Fibroblast of skin of right quadriceps (primary cell): ENCODE measurements at places on chromosomes 12 and 14.
A peak's percentile ranks its signal among the peaks of the same experiment; 100 is the strongest.

DNA sequence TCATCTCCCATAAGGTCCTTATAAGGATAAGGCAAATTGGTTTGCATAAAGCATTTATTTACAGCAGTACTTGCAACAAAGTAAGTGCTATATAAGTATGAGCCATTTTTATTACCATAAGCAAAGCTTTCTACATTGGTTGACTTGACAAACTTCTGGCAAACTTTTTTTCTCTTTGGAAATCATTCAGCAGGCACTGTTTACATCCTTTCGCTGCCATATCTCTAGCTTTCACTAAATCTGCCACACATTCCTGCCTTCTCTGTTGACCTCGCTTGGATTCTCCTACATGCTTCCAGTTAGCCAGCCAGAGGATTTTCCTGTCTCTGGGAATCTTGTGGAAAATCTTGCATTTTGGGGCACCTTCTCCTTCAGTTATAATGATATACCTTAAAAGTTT, 21.8 kb upstream of the HDAC7 start:
- DNase-seq = no peak

DNA sequence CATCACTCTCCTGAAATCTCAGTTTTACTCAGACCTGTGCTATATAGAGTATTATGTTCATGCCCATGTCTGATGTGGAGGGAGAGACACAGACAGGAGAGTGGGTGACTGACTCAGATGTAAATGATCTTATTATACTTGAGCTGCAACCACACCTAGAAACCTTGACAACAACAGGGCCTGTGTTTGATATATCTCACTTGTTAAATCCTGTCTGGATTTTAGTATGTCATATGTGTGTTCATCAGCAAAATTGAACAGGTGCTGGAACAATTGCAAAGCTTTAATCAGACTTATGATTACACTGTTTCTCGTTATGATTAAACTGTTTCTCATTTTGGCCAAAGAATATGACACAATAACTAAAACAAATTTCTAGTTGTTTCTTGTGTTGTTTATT, 37.7 kb downstream of the DIP2B start:
- DNase-seq = peak; percentile 36

DNA sequence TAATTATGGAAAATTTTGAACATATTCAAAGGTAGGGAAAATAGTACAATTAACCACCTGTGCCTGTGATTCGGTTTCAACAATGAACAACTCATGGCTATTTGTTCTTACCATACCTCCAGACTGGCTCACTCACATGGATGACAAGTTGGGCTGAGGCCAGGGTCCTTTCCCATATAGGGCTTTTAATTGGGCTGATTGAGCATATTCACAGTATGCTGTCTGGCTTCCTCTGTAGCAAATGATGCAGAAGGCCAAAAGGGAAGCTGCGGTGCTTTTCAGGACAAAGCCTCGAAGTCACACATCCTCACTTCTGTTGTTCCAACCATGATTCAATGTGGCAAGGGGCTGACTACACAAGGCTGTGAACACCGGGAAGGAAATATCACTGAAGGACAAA, 297.5 kb upstream of the SLC16A7 start:
- no peak for DNase-seq

GRCh38 chr12:102769323-102769916, 147.6 kb downstream of the PAH start:
- peak; percentile 72 for DNase-seq

DNA sequence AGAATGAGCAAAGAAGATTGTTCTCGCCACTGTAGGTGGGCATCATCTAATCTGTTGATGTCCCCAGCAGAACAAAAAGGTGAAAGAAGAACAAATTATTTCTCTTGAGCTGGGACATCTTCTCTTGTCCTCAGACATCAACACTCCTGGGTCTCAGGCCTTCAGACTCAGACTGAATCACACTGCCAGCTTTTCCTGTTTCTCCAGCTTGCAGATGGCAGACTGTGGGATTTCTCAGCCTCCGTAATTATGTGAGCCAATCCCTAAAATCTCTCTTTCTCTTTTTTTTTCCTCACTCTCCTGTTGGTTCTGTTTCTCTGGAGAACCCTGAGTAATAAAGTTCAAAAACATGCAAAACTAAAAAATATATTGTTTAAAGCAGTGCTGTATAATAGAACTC, 3.7 kb upstream of the TMPRSS12 start:
- DNase-seq = no peak

GRCh38 chr12:113697651-113698509, 226.2 kb upstream of the LHX5 start:
- DNase-seq = no peak

GRCh38 chr14:65462411-65462810, 49.9 kb downstream of the FUT8 start:
- peak; percentile 88 for DNase-seq

DNA sequence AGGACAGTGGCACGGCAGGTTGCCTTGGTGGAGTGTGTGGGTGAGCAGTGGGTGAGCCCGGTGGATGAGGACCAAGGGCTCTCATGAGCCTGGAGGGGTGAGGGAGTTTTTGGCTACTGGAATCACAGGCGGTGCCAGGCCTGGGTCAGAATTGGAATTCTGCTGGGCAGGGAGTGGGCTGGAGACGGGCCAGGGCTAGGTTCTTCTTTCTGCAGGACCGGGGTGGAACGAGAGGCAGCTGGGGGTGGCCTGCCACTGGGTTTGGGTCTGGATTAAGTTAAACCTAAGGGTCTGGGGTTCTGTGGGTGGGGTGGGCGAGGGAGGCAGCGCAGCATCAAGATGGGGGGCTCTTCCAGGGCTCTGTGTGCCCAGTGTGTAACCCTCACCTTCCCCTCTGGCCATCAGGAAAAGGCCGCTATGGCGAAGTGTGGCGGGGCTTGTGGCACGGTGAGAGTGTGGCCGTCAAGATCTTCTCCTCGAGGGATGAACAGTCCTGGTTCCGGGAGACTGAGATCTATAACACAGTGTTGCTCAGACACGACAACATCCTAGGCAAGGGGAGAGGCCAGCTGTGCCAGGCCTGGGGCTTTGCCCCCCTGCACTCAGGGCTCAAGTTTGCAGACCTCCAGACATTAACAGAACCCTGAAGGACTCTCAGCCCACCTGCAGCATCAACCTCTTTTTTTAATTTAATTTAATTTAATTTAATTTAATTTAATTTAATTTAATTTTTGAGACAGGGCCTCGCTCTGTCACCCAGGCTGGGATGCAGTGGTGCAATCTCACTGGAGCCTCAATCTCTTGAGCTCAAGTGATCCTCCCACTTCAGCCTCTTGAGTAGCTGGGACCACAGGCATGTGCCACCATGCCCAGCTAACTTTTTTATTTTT, 7.0 kb downstream of the ACVRL1 start:
- no peak for DNase-seq

DNA sequence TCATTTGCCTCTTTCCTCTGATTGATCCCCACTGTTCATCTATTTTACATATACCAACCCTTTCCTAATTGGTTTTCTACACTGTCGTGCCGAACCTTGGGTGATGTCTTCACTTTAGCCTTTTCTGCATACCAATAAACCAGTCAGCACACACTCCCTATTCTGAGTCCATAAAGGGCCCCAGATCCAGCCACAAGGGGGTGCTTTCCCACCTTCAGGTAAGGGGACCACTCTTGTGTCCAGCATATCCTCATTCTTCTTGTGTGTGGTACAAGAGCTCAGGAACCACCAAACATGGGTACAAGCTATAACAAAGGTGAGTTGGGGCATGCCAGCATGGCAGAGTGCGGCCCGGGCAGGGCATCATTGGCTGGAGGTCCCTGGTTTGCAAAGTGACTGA, 859.8 kb downstream of the FSCB start:
- DNase-seq = no peak

DNA sequence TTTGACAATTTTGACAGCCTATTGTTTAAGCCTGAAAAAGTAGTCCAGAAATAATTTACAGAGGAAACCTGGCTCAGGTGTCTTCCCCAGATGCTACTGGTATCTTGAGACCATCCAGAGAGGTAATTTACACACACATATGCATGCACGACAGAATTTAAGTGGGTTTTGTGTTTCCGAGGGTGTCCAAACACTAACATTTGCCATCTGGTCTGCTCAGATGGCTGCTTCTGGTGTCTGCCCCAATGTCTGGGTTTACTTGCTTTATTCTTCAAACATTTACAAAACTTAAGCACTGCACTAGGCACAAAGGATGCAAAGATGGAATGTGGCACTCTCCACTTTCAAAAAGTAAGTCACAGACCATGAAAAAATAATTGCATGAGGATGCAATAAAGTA, 226.6 kb upstream of the EGLN3 start:
- no peak for DNase-seq

DNA sequence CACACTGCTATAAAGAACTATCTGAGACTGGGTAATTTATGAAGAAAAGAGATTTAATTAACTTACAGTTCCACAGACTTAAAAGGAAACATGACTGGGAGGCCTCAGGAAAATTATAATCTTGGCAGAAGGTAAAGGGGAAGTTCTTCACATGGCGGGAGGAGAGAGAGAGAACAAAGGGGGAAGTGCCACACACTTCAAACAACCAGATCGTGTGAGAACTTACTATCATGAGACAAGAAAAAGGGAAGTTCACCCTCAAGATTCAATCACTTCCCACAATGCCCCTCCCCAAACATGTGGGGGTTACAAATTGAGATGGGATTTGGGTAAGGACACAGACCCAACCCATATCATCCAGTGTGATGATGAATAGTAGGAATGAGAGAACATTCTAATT, 366.5 kb downstream of the LRFN5 start:
- no peak for DNase-seq

DNA sequence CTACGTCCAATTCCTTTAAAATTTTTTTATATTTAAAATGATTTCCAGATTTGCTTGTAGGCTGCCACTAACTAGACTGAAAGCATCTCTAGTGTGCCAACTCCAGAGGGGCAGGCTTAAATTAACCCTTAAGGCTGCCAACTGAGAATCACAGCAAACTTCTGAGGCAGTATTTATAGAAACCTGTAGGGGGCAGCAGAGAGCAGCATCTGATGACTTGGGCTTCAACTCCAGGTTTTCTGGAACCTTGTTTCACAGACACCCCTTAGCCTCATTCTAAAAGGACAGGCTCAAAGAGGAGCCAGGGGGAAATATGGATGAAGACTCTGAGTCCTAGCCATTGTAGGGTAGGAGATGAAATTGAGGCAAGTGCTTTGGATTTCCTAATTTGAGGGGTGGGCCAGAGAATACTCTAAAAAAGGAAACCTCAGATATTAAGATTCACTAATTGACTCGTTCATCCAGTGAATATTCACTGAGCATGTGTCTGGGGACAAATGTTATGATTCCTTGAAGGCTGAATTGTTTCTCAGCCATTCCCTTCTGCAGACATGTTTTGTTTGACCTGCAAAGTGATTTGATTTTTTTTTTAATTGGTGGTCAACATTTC, 63.3 kb upstream of the HSPB8 start:
- DNase-seq = peak; percentile 28

- DNase-seq = no peak
These were observed at the start of gene DAO for GRCh38 chr12:108879615-108880254. DAO (plus strand) TSS chr12:108880092; CDS start chr12:108885007, 4,915 bp downstream.

DNA sequence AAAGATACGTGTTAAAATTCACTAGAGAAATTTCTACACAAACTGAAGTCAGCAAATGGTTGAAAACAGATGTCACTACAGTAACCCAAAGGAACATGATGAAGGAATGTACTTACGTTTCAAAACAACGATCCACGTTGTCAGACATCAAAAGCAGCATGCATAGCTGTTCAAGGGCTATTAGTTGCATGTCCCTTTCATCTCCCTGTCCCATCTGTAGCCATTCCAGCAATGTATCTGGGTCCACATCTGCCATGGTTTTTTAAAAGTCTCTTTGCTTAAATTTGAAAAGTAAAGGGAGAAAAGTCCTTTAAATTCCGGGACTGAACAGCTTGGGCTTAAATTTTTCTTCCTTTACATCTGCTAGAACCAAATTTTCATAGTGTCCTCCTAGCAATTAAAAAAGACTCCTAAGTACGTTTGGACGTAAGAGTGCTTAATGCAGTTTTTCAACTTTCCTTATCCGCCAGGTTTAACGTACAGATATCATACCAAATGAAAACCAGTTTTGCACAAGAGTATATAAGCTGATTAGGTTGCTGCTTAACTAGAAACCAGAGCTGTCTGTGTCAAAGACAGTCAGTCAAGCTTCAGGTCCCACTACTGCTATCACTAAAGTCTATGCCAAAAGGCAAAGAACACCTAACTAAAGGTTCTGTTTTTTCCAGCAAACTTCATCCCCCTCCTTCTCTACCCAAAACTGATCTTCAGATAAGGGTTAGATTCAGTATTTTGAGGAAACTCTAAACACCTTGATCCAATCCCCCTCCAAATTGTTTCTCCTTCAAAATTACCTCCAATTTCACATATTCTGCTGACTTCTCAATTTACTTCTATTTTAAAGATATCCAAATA, 1.7 kb downstream of the HECTD1 start:
- peak; percentile 74 for DNase-seq

- peak; percentile 85 for DNase-seq
These were observed 108.8 kb downstream of the VEZT start for GRCh38 chr12:95326445-95326844.

- DNase-seq = peak; percentile 51
These were observed 34.9 kb downstream of the ETV6 start for GRCh38 chr12:11684393-11684792.

GRCh38 chr12:58774731-58775130, 145.6 kb downstream of the LRIG3 start:
- DNase-seq = no peak

- DNase-seq = no peak
These were observed 24.3 kb downstream of the RERG start for GRCh38 chr12:15196678-15197505.

DNA sequence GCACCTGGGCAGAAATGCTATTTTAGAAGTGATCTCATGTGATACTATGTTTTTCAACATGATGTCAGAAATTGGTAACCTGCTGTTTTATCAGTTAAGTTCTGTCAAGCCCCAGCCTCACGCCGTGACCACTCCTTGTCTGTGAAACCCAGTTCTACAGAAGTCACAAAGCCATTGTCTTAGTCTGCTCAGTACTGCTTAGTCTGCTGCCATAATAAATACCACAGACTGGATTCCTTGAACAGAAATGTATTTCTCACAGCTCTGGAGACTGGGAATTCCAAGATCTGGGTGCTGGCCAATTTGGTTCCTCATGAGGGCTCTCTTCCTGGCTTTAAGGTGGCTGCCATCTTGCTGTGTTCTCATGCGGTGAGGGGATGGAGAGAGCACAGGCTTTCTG, 176.9 kb downstream of the PRKCH start:
- peak; percentile 62 for DNase-seq

GRCh38 chr14:64196814-64197411, 97.3 kb downstream of the ESR2 start:
- DNase-seq = peak; percentile 51

DNA sequence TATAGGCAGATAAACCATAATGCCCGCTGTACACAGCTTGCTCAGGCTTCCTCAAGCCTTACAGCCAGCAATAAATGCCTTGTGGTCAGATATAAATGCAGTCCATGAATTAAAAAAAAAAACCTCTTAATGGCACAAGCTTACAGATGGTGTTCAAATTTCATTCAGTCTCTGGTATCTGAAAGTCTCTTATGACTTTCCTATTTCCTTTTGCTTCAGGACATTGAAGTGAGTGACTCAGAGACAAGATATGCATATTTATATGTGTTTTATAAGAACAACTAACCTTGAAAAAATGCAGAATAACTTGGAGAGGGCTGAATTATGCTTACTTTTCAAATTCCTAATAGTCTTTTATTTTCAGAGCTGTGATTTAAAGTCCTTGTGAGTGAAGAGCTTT, 426.9 kb upstream of the MIS18BP1 start:
- peak; percentile 92 for DNase-seq
